Erythroblast (primary cell): ENCODE measurements at places on chromosomes 5 and 9.

GRCh38 chr5:33470544-33470943, 29.8 kb downstream of the TARS1 start:
- DNase-seq = peak; percentile 11

DNA sequence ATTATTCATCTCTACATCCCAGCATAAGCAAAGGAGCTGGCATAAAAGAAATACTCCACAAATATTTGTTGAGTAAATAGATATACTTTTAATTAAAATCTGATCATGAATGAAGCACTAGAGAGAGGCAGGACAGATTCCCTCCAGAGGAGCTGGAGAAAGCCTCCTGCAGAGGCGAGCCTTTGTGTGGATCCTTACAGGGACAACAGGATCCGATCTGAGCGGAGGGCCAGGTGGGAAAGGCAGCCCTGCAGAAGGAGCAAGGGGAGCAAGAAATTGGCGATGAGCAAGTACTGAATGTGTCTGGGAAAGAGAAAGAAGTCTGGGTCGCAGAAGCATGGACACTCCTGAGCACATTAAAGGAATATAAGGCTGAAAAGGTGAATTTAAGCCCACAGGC, 69.4 kb downstream of the EBF1 start:
- DNase-seq = no peak

DNA sequence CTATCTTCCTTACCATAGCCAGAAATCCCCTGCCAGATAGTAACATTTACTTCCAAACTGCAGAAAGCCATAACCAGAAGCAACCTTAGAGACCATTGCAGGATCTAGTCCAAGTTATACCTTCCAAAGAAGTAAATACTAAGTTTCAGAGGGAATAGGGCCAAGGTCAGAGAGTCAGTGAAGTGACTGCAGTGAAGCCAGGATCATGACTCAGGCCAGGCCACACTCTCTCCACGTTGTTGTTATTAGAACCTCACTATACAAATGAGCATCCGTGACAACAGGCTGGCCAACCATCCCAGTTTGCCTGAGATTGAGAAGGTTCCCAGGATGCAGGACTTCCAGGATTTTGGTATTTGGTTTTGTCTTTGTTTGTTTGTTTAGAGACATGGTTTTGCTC, 11.3 kb downstream of the ERAP1 start:
- DNase-seq = no peak

DNA sequence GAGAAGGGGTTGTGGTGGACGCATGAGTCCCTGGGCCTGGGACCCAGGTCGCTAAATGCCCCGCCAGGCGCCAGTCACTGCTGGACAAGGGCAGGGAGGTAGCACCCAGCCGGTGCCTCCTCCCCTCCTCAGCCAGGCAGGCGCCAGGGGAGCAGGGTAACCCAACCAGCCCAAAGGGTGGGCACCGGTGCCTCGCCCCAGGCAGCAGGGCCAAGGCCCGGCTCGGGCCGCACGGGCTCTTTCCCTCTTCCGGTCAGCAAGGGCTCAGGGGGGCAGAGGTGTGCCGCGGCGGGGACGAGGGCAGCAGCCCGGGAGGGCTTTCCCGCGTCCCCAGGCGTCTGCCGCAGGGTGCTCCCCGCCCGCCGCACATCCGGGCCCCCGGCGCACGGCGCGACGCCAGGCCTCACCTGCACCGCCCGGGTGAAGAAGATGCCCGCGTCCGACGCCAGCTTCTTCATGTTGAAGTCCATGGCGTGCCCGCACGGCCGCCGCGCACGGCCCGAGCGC, 393 bp downstream of the SH3GLB2 start:
- DNase-seq = peak; percentile 90

GRCh38 chr5:135662683-135663082, 83.9 kb upstream of the CXCL14 start:
- DNase-seq = no peak

GRCh38 chr5:119276978-119277377, 78.8 kb upstream of the TNFAIP8 start:
- no peak for DNase-seq

- DNase-seq = peak; percentile 13
Measured at GRCh38 chr9:6024035-6024554, 8.7 kb upstream of the RANBP6 start.

- DNase-seq = no peak
Measured at GRCh38 chr9:16057541-16057940, 504.7 kb downstream of the CCDC171 start.

- DNase-seq = no peak
Measured at GRCh38 chr5:178595150-178595549, 5.0 kb upstream of the COL23A1 start.

DNA sequence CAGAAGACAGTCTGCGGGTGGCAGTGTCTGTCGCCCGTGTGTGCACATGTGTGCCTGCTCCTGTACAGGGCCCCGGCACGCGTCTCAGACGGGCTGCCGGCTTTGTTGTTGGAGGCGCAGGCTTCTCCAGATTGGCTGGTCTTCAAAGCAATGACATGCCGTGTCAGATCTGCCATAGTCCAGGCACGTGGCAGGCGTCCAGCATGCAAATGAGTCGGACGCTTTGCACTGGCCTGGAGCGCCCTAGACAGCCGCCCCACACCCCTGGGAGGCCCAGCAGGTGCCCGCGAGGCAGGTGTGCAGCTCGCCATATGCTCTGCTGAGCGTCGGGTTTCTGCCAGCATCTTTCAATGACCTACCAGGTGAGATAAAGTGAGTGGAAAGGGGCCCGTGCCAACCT, 71.5 kb downstream of the GADD45G start:
- no peak for DNase-seq

- no peak for DNase-seq
Measured at GRCh38 chr9:35687306-35687705, 2.4 kb downstream of the TPM2 start.

DNA sequence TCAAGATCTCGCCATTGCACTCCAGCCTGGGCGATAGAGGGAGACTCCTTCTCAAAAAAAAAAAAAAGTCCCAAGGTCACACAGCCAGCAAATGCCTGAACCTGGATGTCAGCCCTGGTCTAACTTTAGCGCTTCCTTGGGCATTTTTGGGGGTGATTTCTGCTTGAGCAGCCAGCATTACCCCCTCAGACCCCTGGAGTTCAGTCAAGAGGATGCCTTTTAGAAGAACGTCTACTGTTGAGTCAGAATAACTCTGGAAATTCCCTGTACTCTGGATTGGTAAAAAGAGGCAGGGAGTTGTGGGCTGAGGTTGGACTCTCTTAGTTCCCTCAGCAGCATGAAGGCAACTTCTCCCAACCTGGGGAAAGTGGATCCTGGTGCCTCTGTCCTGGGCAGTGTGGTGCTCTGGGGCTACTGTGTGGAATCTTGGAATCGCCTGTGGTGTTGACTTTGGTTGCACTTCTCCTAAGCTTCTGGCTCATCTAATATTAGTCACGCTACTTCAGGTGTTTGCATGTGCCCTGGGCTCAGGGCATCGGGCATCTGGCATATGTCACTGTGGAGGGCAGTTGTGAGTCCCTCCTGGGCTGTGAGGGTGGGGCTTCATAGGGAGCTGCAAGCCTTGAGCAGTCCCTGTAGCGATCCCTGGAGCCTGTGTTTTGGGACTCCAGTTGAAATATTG, 32.2 kb downstream of the STXBP1 start:
- DNase-seq = no peak

DNA sequence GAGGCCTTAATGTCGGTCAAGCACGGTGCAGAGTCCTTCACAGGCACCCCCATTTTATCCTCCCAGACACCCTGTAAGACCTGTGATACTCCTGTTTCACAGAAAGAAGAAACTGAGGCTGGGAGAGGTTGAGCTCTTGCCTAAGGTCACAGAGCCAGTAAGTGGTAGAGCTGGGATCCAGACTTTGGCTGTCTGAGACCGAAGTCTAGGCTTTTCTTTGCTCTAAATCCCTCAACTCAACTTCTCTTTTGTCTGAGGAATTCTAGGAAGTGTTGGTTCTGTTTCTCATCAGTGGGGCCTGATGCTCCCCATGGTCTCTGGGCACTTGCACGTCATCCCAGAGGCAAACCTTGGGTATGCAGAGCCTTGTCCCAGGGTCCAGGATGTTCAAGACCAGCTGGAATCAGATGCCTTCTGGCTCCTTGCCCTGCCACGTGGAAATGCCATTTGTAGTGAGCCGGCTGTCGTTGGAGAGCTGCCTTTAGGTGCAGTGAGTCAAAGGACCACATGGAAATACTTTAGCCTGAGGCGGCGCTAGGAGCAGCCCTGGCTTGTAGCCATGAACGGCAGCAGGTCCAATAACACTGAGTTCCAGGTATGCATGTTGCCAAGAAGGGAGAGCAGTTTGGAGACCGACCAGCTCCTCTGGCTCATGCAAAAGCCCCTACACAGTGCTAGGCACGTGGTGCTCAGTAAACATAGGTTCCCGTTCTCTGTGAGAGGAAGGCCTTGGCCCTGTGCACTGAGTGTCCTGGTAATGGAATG, 9.2 kb downstream of the DCANP1 start:
- DNase-seq = no peak

DNA sequence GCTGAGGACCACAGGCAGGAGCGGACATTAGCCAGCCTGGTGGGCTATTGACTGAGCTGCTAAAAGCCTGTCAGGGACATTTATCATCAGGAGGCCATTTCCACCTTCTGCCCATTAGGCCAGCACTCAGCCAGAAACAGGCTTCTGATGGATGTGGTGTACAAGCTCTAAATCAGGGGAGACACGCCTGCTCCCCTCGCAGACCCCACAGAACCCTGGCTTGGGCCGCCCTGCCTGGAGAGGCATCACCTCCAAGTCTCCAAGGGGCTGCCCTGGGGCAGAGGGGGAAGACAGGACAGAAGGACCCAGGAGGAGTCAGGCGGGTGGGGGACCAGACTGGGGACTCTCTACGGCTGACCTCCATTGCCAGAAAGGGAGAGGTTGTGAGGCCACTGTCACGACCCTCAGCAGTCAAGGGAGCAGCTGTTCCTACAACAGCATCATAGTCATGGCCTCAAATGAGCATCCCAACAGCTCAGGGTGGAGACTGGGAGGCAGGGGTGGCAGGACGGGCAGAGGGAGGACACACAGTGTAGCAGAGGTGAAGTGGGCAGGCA, 24.0 kb upstream of the TRIM14 start:
- DNase-seq = no peak

DNA sequence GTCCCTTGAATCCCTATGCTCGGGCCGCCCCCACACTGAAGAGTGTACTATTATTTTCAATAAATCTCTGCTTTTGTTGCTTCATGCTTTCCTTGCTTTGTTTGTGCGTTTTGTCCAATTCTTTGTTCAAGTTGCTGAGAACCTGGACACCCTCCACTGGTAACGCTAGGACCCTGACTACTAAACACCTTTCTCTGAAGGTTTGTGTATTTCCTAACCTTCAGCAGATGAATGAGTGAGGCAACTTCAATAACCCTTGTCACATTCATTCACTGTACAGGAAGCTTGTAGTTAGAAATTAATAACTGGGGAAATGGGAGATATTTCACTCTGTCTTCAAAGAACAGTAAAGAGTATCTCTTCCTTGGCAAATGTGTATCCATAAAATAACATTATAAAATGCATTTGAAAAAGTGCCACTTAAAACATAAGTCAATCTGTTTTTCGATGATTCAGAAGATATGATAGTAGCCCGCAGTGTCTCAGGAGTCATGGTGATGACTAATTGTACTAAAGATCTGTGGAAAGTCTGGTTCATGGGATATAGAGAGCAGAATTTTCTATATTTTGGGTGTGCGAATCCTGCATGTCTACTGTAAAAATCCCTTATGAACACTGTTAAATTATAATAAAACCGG, 43.2 kb upstream of the ANKH start:
- DNase-seq = no peak

- DNase-seq = peak; percentile 61
Measured at GRCh38 chr5:150562832-150563231, 54.9 kb downstream of the NDST1 start.

GRCh38 chr5:157944077-157944633, 85.2 kb upstream of the CLINT1 start:
- no peak for DNase-seq

- no peak for DNase-seq
Measured at GRCh38 chr5:80963521-80963895, 3.3 kb downstream of the RASGRF2 start.

DNA sequence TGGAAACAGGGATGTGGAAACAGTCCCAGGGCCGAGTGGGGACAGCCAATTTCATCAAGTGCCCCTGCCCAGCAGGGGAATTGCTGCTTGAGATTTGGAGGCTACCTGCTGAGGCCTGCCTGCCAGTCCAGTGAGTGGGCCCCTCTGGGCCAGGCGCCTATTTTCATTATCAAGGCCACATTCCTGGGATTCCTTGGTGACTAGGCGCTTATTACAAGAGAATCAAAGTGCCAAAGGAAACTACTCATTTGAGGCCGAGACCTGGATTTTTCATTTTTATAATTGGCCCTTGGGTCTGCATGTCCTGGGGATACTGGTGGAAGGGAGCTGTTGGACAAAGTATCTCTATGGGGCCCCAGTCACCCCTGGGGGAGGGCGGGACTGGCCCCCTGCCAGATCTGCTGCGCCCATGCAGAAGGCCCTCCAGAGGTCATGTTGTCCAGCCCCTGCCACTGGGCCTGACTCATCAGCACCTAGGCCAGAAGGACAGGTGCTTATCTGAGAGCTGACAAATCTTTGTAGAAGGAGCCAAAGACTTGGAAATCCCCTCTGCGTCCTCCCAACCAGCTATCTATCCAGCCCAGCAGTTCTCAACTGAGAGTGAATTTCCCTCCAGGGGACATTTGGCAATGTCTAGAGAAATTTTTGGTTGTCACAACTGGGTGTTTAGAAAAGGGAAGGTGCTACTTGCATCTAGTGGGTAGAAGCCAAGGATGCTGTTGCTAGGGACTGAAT, 45.6 kb downstream of the FOXI1 start:
- peak; percentile 88 for DNase-seq
